Airway epithelial cell (primary cell): ENCODE measurements at places on chromosomes 7 and 10. TPM values are rescaled to one million over a fixed set of nuclear protein-coding genes. Genes with fewer than 3 reads are reported as not detected.

The IL2RA gene
- not detected in 2 replicates for total RNA-seq

The FOXI2 gene
- total RNA-seq, result not detected in 2 replicates

The TSC22D4 gene
- total RNA-seq, result 32.3 and 45.8 TPM in 2 replicates

The FAM24A gene
- total RNA-seq, result not detected in 2 replicates

The GCK gene
- total RNA-seq, result 0.28 TPM in 1 of 2 replicates, not detected in the other

The TMEM176A gene
- not detected in 2 replicates for total RNA-seq
